ENCODE measurements at places on chromosomes 5 and 9. TPM values are rescaled to one million over a fixed set of nuclear protein-coding genes. Genes with fewer than 3 reads are reported as not detected.
A peak's percentile ranks its signal among the peaks of the same experiment; 100 is the strongest.

GRCh38 chr9:131234799-131235479 is 41.4 kb downstream of the FAM78A start:
- no peaks in the 10 kb centered on the region for H3K36me3 ChIP-seq
- H3K4me3 ChIP-seq: no peak overlapping the region
- no peaks in the 10 kb centered on the region for H3K4me1 ChIP-seq
- no peaks in the 10 kb centered on the region for H3K27me3 ChIP-seq
- H3K27ac ChIP-seq: no peak overlapping the region
- no peak for DNase-seq

GRCh38 chr5:123286891-123287290 is 136.3 kb downstream of the CEP120 start:
- H3K36me3 ChIP-seq: no peaks in the 10 kb centered on the region
- H3K4me1 ChIP-seq: peaks cover 2% of the 10 kb centered on the region
- no peak for DNase-seq
- H3K4me3 ChIP-seq: peak overlapping the region; percentile 72

- H3K27me3 ChIP-seq: no peaks in the 10 kb centered on the region
- no peak overlapping the region for H3K27ac ChIP-seq
- no peaks in the 10 kb centered on the region for H3K36me3 ChIP-seq
- H3K4me1 ChIP-seq: no peaks in the 10 kb centered on the region
- DNase-seq: no peak
These were observed 65.8 kb downstream of the DOCK2 start for GRCh38 chr5:169702693-169703481.

DNA sequence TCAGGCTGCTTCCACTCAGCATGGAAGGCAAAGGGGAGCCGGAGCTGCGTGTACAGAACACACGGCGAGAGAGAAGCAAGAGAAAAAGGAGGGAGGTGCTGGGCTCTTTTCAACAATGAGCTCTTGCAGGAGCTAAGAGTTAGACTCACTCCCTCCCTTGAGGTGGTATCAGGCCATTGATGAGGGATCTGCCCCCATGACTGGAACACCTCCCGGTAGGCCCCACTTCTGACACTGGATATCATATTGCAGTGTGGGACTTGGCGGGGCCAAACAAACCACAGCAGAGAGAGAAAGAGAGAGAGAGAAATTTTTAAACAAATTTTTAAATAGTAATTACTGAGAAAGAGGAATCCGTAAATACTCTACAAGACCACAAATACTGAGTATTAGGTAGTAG is 182.2 kb downstream of the TRIO start:
- H3K4me3 ChIP-seq: no peak overlapping the region
- H3K27ac ChIP-seq: no peak overlapping the region
- DNase-seq: no peak

- H3K27ac ChIP-seq: no peak overlapping the region
- H3K36me3 ChIP-seq: peaks cover 3% of the 10 kb centered on the region
- no peak overlapping the region for H3K4me3 ChIP-seq
- no peaks in the 10 kb centered on the region for H3K4me1 ChIP-seq
- no peak for DNase-seq
- no peaks in the 10 kb centered on the region for H3K27me3 ChIP-seq
These were observed 8.1 kb downstream of the HNRNPAB start for GRCh38 chr5:178212241-178213002.

- no peak overlapping the region for H3K27ac ChIP-seq
- H3K4me3 ChIP-seq: no peak overlapping the region
- DNase-seq: no peak
- H3K27me3 ChIP-seq: no peaks in the 10 kb centered on the region
These were observed 76.8 kb downstream of the ZDHHC21 start for GRCh38 chr9:14616188-14616982.

- H3K36me3 ChIP-seq: no peaks in the 10 kb centered on the region
- no peak overlapping the region for H3K27ac ChIP-seq
- no peak overlapping the region for H3K4me3 ChIP-seq
These were observed 3.0 kb downstream of the ATOX1 start for GRCh38 chr5:151755383-151755782.

DNA sequence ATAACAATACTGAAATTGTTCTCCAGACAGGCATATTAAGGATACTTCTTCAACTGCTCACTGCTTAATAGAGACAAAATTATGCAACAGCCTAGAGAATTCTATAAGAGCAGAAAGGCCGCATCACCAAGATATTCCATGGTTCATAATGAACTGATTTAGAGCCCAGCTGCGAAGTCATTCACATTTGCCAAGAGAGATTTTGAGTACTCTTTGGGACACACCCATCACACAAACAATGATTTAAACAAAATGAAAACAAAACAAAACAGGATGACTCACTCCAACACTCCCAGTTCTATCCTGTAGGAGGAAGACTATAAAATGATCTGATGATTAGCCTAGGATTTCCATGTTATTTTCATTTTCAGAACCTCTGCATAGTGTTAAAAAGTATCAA is 145.7 kb upstream of the GNA14 start:
- DNase-seq: no peak
- no peak overlapping the region for H3K27ac ChIP-seq
- H3K4me3 ChIP-seq: no peak overlapping the region
- H3K27me3 ChIP-seq: no peaks in the 10 kb centered on the region

DNA sequence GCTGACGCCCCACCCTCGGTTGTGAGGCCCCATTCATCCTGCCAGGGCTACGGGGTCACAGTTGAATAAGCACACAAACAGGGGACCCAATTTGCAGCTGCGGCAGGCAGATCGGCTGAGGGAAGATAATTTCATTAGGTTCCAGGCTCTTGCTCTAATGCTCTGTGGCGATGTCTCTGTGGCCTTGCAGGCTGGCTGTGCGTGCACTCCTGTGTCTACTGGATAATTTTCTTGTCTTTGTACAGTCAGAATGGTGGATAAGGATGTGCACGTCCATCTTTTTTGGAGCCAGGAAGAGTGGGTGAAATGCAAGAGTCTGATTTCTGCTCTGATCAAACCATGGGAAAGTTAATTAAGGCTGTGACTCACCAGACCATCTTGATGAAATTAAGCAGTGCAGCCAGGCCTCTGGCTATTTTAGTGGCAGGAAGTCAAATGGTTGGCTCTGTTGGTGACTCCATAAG is 39.2 kb downstream of the NSG2 start:
- H3K36me3 ChIP-seq: no peaks in the 10 kb centered on the region
- DNase-seq: no peak
- H3K27ac ChIP-seq: no peak overlapping the region
- no peak overlapping the region for H3K4me3 ChIP-seq
- no peaks in the 10 kb centered on the region for H3K27me3 ChIP-seq

GRCh38 chr5:15326932-15327331 is 173.0 kb upstream of the FBXL7 start:
- no peak for DNase-seq
- H3K36me3 ChIP-seq: no peaks in the 10 kb centered on the region
- H3K27me3 ChIP-seq: no peaks in the 10 kb centered on the region
- H3K27ac ChIP-seq: no peak overlapping the region
- peaks cover 3% of the 10 kb centered on the region for H3K4me1 ChIP-seq
- H3K4me3 ChIP-seq: no peak overlapping the region

DNA sequence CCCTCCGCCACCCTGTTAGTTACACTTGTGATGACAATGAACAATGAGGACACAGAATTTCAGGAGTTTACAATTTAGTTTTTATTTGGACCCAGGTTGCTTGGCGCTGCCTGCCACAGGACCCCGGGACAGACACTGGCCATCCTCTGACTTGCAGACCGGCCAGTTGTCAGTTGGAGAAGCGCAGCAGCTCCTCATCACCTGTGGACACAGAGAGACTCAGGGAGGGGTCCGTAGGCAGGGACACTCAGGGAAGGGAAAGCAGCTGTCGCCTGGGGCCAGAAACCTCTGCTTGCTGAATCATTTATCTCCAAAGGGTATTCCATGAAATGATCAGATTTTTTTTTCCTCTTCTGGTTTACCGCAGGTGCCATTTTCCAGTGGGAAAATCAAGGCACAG is 18.0 kb downstream of the AMBP start:
- no peaks in the 10 kb centered on the region for H3K36me3 ChIP-seq
- H3K4me3 ChIP-seq: no peak overlapping the region
- DNase-seq: peak; percentile 43
- no peaks in the 10 kb centered on the region for H3K27me3 ChIP-seq
- H3K4me1 ChIP-seq: peaks cover 3% of the 10 kb centered on the region

- DNase-seq: no peak
- no peaks in the 10 kb centered on the region for H3K4me1 ChIP-seq
- H3K27ac ChIP-seq: no peak overlapping the region
- no peaks in the 10 kb centered on the region for H3K27me3 ChIP-seq
These were observed 210.6 kb downstream of the AUH start for GRCh38 chr9:91150998-91151717.

DNA sequence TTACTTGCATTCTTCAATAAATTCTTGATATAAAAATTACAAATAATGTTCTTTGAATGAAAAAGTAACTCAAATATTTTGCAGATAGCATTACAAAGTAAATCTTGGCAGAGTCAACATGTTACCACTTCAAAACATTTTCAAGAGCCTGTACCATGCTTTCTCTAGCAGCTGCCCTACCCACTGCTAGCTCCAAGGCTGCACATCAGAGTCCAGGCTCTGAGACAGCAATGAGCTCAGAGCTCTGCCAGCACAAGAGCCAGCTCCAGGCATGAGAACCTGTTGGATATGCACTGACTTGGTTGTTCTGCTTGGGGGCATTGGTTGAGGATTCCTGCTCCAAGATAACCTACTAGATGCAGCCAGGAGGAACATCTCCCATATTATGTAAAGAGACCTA is 211.3 kb upstream of the HAPLN1 start:
- no peak overlapping the region for H3K4me3 ChIP-seq
- H3K27ac ChIP-seq: no peak overlapping the region
- DNase-seq: no peak
- no peaks in the 10 kb centered on the region for H3K4me1 ChIP-seq
- H3K36me3 ChIP-seq: no peaks in the 10 kb centered on the region

- no peaks in the 10 kb centered on the region for H3K36me3 ChIP-seq
- peaks cover 2% of the 10 kb centered on the region for H3K27me3 ChIP-seq
- no peaks in the 10 kb centered on the region for H3K4me1 ChIP-seq
- H3K4me3 ChIP-seq: no peak overlapping the region
- H3K27ac ChIP-seq: no peak overlapping the region
- DNase-seq: no peak
These were observed 59.7 kb downstream of the GNA14 start for GRCh38 chr9:77588271-77588937.

GRCh38 chr9:98173181-98173580 is 19.3 kb downstream of the CORO2A start:
- H3K36me3 ChIP-seq: no peaks in the 10 kb centered on the region
- H3K4me3 ChIP-seq: no peak overlapping the region
- no peaks in the 10 kb centered on the region for H3K4me1 ChIP-seq

DNA sequence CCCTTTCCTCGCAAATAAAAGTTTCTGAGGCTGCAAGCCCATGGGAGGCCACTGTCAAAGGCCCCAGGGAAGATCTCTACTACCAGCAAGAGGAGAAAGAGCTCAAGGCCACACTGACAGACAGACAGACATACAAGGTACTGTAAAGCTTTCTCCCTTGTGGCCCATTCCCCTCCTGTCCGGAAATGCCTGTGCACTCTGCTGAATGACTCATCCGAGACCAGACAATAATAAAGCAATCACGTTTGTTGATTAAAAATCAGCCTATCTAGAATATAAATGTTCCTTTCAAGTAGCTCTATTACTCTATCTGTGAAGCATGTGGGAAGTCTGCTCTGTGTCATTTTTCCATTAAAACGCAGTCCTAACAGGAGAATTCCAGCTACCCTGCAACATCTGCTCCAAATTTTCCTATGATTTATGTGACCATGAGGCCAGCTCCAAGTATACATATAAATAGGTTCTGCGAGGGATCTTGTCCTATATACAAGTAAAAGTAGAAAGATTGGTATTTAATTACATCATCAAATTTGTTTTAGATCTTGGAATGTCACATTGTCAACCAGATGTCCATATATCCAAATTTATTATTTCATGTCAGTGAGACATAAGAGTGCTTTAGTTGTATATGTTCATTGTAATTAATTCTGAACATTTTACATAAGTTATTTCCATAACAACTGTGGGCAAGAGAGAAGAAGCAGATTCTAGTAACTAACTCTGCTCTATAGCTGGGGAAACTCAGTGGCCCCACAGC is 34.7 kb upstream of the TGFBI start:
- no peaks in the 10 kb centered on the region for H3K4me1 ChIP-seq
- no peaks in the 10 kb centered on the region for H3K36me3 ChIP-seq
- no peaks in the 10 kb centered on the region for H3K27me3 ChIP-seq
- DNase-seq: no peak
- H3K27ac ChIP-seq: no peak overlapping the region

GRCh38 chr9:86093788-86094555 is 5.4 kb downstream of the GOLM1 start:
- no peaks in the 10 kb centered on the region for H3K36me3 ChIP-seq
- H3K4me3 ChIP-seq: no peak overlapping the region
- no peaks in the 10 kb centered on the region for H3K27me3 ChIP-seq
- no peaks in the 10 kb centered on the region for H3K4me1 ChIP-seq

DNA sequence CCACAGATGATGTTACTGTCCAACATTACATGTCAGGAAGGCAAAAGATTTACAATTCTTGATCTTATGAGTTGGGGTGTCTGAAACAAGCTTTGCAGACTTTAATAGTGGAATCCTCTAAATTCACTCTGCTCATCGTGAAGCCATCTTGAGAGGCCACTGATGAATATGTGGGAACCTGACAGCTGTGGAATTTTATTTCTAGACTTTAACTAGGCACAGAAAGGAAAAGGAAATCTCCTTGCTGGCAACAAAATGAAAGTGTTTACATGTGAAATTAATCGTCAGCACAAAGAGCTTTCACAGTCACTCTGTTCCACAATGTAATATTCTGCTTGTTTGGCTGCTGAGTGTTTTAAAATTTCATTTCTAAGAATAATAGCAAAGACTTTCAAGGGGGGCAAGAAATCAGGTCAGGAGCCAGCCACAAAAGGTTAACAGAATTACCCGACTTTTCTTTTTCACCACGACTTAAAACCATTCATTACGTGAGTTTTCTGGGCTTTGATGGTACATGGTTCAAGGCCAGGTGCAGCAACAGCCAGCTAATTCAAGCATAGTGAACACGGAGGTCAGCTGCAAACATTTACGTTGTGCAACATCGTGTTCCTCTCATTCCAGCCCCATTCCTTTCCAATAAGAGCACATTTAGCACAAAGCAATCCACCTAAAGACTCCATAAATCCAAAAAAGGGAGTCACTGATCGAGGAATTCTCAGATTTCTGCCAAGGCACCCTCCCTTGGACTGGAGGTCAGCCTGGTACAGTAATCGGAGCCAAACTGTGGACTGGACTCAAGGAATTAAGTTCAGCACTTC is 14.6 kb downstream of the NREP start:
- no peak overlapping the region for H3K27ac ChIP-seq
- no peaks in the 10 kb centered on the region for H3K36me3 ChIP-seq
- peak overlapping the region; percentile 50 for H3K4me3 ChIP-seq
- H3K4me1 ChIP-seq: no peaks in the 10 kb centered on the region
- no peak for DNase-seq

GRCh38 chr5:131279204-131279603 is 15.4 kb downstream of the CDC42SE2 start:
- no peaks in the 10 kb centered on the region for H3K36me3 ChIP-seq
- no peaks in the 10 kb centered on the region for H3K27me3 ChIP-seq
- no peak overlapping the region for H3K4me3 ChIP-seq
- no peak overlapping the region for H3K27ac ChIP-seq
- no peaks in the 10 kb centered on the region for H3K4me1 ChIP-seq
- no peak for DNase-seq

- H3K4me3 ChIP-seq: no peak overlapping the region
- no peak overlapping the region for H3K27ac ChIP-seq
- H3K27me3 ChIP-seq: no peaks in the 10 kb centered on the region
- DNase-seq: no peak
These were observed 424.1 kb upstream of the KIF2A start for GRCh38 chr5:61881821-61882487.

TAF11L10 gene
- not detected for polyA plus RNA-seq

ASS1 gene
- polyA plus RNA-seq: 76.1 TPM

C9orf50 gene
- not detected for polyA plus RNA-seq

LMX1B gene
- polyA plus RNA-seq: not detected

GARIN3 gene
- polyA plus RNA-seq: not detected

INSL6 gene
- polyA plus RNA-seq: not detected

RNF130 gene
- 72.2 TPM for polyA plus RNA-seq

CARTPT gene
- 0.51 TPM for polyA plus RNA-seq

IFNA10 gene
- not detected for polyA plus RNA-seq

PPP1R2B gene
- not detected for polyA plus RNA-seq

All from aorta (tissue), 5 donors.